ENCODE measurements at places on chromosomes 7 and 10. TPM values are rescaled to one million over a fixed set of nuclear protein-coding genes. Genes with fewer than 3 reads are reported as not detected.
A peak's percentile ranks its signal among the peaks of the same experiment; 100 is the strongest.

DNA sequence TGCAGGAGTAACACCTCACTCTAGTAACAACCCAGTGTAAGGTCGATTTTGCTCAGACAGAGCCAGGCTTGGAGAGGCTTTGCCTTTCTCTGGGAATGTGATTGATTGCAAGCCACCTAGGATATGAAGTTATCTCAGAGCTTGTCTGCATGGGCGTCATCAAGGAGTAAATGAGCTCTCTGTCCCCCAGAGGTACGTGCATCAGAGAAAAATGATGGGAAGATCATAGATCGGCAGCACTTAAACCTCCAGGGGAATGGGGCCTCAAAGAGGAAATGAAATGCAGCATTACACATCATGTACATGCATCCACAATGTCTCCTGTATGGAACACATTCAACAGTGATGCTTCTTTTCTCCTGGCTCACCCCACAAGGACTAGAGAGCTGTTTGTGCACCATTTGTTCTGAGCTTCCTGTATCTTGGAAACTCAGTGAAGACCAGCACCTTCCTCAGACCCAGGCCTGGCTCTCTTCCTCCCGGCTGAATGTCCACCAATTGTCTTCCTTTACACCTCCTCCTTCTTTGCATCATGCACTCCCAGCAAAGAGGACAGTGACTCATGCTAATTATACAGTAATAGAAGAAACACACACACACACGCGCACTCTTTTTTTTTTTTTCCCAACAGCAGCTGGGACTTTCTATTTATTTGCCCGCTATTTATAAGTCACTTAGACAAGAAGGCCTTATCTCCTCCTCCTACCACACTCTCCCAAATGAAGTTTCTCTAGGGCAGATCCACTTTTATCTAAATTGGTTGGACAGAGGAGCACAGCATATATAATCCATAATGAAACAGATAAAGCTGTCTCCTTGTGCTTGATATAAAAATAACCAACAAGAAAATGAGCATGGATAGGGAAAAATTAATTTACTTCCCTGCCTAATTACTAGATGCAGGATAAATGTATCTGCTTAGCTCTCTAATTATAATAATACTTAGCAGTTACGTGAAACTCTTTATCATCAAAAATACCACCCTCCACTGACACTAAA is 990.7 kb downstream of the CCSER2 start:
- no peak for DNase-seq

CALHM1 gene
- 0.08 TPM for polyA plus RNA-seq

DNA sequence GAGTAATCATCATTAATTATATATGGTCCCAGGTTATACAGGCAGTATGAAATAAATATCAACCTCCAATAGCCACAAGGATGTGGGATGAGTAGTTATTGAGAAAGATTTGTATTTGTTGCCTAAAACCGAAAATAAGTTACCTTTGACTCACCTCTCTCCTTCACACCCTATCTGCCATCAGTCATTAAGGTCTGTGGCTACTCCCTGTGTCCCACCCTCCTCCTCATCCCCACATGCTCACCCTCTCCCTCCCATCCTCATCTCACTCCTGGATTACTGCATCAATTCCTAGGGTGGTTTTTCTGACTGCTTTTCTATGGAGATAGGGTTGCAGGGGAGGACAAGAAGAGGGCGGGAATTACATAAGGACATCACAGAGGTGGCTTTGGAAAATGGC is 9.1 kb upstream of the GGCT start:
- DNase-seq, result no peak

UCN3 gene
- polyA plus RNA-seq, result 3.3 TPM

- DNase-seq, result no peak
Measured at GRCh38 chr7:39293056-39293823, 273.0 kb upstream of the YAE1 start.

- no peak for DNase-seq
Measured at GRCh38 chr10:44312401-44312800, 72.5 kb downstream of the CXCL12 start.

DNA sequence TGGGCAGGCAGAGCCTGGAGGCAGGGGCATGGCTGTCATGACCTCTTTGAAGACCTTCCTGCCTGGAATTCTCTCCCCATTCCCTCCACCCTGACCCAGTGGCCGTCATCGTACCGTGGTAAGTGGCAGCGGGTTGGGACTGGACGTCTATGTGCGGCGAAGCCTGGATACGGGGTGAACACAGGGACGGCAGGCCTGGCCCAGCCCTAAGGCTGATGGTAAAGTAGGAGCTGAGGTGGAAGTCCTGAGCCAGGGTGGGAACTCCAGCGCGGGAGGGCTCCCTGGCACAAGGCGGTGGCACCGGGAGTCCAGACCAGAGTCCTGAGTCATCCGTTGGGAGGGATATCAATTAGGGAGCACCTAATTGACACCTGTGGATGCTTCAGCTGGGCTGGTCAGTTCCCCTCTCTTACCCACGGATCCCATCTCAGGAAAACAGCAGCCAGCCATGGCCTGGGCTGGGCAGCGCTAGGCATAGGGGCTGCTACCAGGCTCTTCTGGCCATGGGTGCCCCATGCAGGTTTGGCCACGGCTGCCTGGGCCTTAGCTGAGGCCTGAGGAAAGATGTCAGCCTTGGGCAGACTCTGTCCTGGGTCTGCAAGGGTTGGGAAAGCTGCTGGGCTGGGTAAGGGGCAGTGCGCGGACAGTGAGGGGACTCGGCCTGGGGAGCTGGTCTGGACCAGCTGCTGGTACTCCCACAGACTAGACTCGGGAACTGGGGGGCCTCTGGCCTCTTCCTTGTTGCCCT is 3.3 kb downstream of the PPIF start:
- no peak for DNase-seq

DNA sequence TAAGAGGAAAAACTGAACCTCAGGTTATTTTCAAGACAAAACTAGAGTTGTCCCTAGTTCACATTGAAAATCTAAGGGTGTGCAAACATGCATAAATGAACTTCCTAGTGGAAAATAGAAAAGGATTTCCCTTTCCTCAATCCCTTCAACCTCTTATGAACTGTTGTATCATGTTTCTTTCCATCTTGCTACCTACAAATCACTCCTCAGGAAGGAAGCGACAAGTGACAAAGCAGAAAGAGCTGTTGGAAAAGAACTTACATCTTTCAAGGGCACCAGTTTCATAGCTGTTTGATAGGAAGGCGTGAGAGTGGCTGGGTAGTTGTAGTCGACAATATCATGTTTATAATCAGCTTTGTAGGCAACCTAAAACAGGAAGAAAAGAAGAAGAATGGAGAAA is 23.9 kb downstream of the NRAP start:
- DNase-seq, result no peak

PLCE1 gene
- 32.1 TPM for polyA plus RNA-seq

- no peak for DNase-seq
Measured at GRCh38 chr7:6409944-6410693, 37.6 kb downstream of the DAGLB start.

GRCh38 chr10:127977357-127978009 is 70.6 kb downstream of the PTPRE start:
- no peak for DNase-seq

DNA sequence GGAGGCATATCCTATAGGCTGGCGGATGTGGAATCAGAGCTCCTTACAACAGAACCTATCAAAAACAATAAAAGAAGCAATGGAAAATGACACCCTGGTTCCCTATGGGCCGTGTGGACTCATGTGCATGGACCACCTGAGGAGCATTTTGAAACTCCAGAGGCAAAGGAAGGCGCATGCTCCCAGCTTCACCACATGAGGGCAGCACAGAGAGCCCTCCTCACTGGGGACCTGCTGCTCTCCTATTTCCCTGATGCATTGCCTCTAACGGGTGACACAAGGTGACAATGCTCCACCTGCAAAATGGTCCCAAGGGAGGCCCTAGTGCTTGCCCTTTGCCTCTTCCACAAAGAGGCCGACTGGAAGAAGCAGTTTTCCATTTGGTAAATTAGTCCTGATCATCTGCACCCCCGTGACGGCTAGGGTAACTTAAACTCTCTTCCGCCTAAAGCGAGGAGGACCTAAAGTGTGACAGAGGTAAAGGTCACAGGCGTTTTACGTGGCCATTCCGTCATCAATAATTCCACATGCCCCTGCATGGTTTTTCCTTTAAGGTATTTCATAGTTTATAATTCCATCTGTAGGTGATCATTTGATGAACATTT is 67.7 kb downstream of the GPAM start:
- DNase-seq, result no peak

ACTL6B gene
- 0.17 TPM for polyA plus RNA-seq

NEUROG3 gene
- not detected for polyA plus RNA-seq

DNA sequence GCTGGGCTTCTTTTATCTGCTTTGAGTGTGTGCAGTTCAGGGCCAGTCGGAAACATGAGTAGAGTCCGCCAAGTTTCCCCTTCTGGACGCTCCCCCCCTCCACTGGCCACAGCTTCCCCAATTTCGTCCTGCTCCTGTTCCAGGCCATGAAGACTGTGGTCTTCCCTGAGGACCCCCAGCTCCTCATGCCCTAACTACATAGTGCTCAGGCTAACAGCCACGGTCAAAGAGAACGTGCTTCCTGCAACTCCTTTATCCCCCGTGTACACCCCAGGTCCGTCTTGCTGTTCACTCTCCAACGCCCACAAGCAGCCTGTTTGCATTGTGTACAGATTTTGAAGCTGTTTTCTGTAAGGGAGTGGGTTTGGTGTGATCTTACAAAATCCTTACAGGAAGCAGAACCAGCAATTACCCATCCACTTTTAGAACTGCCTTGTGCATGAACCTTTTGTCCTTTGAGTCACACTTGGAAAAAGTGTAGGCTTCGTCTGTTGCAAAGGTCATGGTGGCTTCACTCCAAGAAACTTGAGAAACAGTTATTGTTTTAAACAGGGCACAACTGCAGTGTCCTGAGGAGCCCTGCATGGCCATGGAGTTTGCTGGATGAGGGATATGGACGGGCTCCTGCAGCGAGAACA is 77.0 kb upstream of the FAM20C start:
- DNase-seq, result no peak

OGDHL gene
- polyA plus RNA-seq, result 47.6 TPM

- no peak for DNase-seq
Measured at GRCh38 chr10:124242791-124243190, 149.4 kb upstream of the CHST15 start.

TEX36 gene
- not detected for polyA plus RNA-seq

DNA sequence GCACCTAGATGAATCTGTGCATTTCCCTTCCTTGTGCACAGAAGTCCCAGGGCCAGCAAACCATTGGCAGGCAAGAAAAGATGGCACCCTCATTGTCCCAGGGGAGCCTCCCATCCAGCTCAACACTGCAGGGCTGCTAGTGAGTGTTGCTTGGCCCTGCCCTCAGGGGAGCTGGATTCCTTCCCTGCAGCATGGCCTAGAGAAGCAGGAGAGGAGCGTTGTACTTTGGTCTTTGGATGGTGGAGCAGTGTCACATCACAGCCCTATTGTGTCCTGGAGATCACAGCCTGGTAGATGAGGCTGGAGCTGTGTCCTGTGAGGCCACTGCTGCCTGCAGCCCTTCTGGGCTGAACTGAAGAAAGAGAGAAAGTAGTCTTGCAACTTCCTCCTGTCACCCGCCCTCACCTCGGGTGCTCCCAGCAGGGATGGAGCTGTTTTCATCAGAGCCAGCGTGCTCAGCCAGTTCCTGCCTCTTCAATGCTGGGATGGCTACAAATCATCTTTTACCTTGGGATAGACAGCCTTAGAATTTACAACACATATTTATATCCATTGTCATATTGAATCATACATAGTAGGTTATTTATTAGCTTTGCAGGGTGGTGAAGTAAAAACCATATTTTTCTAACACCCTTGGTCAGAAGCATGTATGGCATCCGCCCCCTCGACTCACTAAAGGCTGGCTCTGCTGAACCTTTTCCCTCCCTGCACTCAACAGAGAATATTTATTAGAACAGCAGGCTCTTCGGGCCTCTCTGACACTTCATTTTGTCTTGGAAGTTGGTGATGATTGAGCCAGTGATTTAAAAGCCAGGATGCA is 43.1 kb upstream of the FAM180A start:
- DNase-seq, result no peak

DNA sequence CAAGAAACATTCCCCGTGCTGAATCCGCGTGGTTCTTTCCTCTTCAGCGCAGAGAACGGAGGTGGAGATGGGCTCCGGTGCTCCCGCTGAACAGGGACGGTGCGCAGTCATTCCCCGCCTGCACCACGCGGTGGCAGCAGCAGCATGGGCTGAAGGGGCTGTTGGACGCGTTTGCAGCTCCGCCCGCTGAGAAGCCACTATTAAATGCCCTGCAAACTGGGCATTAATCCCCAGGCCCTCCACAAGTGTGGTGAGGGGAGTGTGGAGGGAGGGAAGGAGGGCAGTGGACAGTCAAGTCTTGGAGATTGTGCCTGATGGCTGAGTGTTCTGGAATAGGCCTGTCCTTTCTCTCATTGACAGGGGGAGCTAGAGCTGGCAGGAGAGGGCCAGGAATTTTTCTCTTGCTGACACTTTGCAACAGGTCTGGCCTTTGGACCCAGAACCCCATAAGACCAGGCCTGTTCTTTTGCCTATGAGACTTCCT is 240.2 kb upstream of the INHBA start:
- DNase-seq, result peak; percentile 74

- DNase-seq, result no peak
Measured at GRCh38 chr7:81162771-81163525, 244.1 kb upstream of the SEMA3C start.

MLXIPL gene
- 10.1 TPM for polyA plus RNA-seq

DNA sequence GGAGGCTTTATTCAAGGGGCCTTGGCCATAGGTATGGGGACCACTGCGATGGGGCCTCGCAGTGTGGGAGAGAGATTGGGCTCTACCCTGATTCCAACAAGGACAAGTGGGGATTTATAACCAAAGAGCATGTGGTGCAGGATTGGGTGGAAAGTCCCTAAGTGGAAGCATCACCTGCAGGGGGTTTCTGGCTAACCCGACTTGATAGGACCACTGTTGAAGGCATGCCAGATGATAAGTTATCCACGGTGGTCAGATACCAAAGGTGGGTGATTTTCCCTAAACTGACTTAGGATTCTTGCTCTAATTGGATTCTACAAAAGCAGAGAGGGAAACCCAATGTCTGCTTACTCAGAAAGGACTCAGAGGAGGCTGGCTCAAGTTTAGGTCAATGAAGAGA is 429.6 kb upstream of the LRGUK start:
- DNase-seq, result no peak

GRCh38 chr10:132884041-132884440 is 58.3 kb downstream of the CFAP46 start:
- no peak for DNase-seq

CCDC186 gene
- polyA plus RNA-seq, result 22.1 TPM

All from left renal cortex interstitium (tissue), 4 donors.